ENCODE measurements at places on chromosomes 12 and 14.

GRCh38 chr12:15074351-15074750 is 101.5 kb downstream of the PDE6H start:
- no peak for DNase-seq

DNA sequence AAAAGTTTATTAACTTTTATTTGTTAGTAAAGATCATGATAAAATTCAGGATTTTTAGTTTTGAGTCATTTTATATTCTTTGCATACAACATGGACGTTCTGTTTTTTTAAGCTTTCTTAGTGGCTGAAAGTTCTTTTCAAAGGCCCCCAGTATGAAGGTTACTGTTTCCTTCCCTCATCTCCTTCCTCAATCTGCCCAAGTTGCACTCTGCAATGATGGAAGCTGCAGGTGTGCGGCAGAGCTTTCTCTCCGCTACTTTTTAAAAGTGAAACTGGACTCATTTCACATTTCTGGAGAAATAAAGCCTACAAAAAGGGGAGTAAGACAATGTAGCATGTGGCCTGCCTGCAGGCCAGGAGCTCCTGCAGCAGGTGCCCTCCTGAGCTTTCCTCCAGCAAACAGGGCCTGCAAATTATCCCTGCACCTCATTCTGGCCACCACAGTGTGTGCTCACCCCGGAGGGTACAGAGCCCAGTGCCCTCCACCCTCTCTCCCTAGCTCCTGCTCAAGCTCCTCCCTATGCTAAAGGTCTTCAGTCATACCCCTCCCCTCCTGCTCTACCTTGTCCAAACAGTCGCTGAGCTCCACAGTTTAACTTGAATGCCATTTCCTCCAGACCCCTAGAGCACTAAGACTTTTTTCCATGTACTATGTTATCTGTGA is 78.9 kb downstream of the SETD3 start:
- DNase-seq = no peak

DNA sequence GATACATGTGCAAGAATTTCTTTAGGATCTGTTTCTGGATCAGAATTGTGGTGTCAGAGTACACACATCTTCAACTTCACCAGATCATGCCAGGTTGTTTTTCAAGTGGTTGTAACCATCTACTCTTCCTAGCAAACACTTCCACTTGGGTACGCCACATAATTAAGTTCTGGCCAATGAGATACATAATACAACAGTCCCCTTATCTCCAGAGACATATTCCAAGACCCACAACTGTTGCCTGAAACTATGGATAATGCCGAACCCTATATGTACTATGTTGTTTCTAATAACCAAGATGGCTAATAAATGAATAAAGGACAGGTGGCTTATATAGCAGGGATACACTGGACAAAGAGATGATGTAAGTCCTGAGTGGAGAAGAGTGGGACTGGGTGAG is 2.5 kb upstream of the CHPT1 start:
- no peak for DNase-seq

- no peak for DNase-seq
Measured at GRCh38 chr14:102057480-102058114, 29.2 kb downstream of the HSP90AA1 start.

DNA sequence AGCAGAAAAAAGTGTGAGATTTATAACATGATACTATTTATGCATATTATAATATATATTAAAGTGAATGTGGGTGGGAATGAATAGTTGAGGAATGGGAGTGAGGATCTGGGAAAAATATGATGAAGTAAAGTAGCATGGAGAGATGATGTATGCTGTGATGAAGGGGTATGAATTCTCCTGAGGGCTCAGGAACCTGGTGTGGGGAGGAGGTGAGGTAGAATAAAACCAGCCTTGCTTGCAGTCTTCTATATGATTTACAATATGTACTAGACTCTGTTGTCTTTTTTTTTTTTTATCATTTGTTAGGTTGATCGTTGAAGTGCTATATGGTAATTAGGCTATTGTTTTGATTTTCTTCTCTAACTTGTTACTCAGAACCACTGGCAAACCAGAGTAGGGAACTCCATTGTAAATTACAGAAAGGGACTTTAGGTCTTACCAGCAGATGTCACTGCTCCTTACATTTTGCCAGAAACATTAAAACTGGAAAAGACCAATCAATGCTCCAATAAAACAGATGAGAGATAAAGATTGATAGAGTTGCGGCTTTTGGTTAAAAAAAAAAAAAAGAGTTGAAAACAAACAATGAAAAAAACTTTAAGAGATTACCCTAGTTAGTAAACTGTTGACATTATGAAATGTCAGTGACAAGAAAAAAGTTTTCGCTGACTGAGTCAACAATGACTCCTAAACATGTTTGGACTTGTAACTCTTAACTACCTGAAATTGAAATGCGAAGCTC is 39.9 kb downstream of the ATL1 start:
- peak; percentile 38 for DNase-seq

DNA sequence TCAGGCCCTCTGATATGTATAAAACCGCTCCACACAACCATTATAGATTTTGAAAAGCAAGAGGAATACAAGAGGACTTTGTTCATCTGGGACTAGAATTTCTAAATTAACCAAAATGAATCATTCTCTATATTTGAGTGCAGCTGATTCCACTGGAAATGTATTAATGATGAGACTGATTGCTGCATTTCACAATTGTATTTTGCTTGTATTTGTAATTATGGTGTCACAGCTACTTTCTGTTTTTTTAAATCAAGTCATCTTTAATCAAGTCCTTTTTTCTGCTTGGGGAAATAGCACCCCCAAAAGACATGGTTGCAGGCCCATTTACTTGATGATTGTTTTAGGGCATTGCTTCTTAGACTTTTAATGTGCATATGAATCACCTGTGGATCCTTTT is 162.4 kb downstream of the KICS2 start:
- DNase-seq = no peak

GRCh38 chr14:75249251-75249957 is 29.2 kb upstream of the FOS start:
- DNase-seq = peak; percentile 50

DNA sequence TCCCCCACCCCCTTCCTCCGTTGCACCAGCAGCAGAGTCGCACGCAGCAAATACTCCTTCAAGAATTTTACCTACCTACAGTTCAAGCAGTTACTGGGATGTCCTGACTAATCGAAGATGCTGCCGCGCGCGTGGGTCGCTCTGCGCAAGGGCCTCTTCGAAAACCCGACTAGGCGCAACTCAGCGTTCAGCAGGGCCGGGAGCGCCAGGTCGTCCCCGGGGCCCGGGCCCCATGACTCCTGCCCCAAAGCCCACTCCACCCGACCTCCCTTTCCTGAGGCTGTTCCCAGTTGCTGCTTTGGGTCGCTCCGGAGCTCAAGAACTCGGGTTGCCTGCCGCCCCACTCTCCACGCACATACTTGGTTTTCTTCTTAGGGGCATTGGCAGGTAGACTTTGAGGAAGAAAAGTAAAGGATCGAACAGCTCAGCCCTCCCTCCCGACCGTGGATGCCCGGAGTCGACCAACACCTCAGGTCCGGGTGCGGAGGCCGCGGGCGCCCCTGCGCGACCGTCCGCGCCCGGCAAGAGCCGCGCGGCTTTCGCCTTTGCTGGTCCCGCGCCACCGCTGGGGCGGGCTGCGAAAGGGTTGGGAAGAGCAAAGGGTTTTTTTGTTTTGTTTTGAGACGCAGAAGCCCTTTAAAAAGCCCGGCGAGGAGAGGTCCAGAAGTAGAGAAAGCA is 1.9 kb downstream of the BMP4 start:
- no peak for DNase-seq

DNA sequence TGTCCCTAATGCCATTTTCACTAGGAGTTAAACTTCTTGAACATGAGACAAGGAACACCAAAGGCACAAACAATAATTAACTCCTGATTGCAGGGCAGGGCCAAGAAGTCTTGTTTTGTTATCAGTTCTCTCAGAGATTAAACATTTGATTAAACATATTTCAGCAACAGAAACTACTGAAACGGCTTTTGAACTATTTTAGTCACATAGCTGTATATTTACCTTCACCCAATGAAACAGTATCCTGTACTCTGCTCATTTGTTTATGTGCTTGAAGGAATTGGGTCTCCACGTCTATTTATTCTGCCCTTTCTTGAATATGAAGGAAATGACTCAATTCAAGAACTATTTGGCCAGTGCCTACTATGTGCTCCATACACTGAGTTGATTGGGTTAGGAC is 51.3 kb upstream of the PTCSC3 start:
- no peak for DNase-seq

- no peak for DNase-seq
Measured at GRCh38 chr12:73529954-73530353, 1007.7 kb upstream of the ATXN7L3B start.

GRCh38 chr14:93675651-93676050 is 112.6 kb downstream of the PRIMA1 start:
- DNase-seq = no peak

DNA sequence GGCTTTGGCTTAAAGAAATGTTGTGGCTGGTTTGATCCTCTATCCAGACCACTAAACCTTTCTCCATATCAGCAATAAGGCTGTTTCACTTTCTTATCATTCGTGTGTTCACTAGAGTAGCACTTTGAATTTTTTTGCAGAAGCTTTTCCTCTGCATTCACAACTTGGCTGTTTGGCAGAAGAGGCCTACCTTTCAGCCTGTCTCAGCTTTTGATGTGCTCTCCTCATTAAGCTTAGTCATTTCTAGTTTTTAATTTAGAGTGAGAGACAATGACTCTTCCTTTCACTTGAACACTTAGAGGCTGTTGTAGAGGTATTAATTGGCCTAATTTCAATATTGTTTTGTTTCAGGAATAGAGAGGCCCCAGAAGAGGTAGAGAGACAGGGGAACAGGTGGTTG is 13.8 kb downstream of the KCNMB4 start:
- no peak for DNase-seq

DNA sequence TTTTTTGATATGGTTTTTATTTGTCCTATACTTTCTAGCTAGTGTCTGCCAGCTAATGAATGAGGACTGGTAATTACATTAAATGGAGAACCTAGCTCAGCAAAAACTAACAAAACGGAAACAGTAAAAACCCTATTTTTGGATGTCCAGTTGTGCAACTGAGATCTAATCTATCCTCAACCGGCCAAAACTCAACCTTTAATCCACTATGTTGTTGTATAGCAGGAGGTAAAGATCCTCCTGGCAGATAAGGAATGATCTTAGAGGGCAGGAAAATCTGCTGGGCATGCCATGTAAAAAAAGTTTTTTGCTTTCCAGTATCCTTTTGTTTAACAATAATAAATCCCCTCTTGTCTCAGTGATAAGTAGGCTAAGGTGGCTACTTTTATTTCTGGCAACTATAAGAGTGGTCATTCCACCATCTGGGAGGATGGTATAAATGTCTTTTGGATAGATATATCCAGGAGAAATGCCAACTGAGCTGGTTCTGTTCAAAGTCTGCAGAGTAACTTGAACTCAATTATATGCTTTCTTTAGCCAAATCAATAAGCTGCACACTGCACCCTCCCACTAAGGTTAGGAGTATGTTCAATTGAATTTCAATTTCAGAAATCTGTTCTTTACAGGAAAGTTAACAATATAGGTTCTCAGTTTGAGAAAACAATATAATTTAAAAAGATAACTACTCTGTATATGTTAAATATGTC is 40.1 kb downstream of the WASHC3 start:
- DNase-seq = no peak

GRCh38 chr12:56645201-56645716 is 525 bp downstream of the ATP5F1B start:
- DNase-seq = peak; percentile 18

GRCh38 chr12:38373784-38374183 is 57.2 kb downstream of the ALG10B start:
- DNase-seq = no peak

- no peak for DNase-seq
Measured at GRCh38 chr14:93240678-93241000, 33.6 kb downstream of the UBR7 start.

GRCh38 chr14:61346221-61346620 is 24.8 kb downstream of the PRKCH start:
- no peak for DNase-seq

DNA sequence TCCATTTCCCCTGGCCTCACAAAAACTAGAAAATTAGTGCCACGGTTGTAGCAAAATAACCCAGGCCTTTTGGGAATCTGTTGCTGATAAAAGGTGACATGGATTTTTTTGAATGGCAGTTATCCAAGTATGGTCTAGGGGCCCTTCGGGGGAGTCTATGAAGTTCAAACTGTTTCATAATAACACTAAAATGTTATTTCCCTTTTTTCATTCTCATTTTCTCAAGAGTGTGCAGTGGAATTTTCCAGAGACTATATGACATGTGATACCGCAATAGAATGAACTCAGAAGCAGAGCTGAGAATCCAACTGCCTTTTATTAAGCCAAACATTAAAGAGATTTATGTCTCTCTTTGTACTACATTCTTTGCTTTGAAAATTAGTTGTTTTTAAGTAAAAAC is 26.9 kb downstream of the GSTZ1 start:
- no peak for DNase-seq

DNA sequence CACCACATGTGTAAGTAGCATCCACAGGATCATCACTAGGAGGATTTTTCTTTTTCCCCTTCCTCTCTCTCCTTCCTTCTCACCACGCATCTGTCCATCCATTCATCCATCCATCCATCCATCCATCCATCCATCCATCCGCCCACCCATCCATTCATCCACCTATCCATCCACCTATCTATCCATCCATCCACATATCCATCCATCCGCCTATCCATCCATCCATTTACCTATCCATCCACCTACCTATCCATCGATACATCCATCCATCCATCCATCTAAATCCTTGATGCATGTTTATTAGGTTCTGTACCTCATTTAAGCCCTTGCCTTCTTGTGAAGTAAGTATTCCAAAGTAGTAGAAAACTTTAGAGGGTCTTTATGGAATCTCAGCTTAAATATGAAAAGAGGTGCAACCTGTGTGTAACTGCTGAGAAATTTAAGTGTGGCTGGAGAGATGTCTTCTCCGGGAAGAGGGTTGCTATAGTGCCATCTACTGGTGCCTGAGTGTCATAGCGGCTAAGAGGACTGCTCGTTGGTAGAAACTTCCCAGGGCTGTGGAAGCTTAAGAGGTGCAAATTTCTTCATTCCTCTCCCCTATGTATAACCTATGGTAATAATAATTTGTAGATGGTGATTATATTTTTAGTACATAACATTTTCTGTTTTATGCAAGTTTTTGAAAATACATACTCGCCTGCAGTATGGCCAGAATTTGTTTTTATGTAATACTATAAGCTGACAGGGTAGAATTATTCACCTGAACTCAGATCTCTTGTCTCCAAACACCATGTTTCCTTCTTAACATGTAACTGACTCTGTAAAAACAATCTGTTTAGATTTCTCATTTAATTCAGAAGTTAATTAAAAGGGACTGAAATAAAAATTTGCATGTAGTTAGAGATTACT is 46.0 kb downstream of the MYO1H start:
- DNase-seq = peak; percentile 41

DNA sequence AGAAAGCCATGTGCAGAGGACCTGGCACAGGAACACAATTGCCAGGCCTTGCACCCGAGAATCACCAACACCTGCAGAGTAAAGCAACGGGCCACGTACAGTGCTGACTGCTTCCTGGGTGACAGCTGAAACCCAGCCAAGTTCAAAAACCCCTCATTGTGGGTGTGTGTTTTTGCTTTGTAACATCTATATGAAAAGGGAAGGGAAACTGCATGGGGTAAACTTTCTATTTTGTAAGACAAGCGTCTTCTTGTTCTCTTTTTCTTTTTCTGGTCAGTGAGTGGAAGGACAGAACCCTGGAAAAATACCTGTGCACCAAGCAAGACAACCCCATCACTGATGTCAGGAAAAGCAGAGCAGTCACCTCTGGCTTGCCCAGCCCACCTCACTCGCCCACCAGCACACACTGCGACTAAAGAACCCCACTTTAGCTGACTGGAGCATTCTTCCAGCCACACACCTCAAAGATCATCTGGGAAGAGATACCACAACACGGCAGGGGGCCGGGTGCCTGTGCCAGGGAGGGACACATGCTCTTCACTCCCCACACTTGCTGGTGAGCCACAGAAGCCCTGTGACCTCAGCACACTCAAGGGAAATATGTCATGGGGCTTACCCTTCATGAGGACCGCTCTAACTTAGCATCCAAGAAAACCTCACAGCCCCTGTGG is 172.3 kb downstream of the NDUFA12 start:
- DNase-seq = peak; percentile 52
